ENCODE measurements at places on chromosomes 1 and 21.

- no peak for DNase-seq
These were observed 13.5 kb upstream of the ETV3L start for GRCh38 chr1:157113106-157113505.

DNA sequence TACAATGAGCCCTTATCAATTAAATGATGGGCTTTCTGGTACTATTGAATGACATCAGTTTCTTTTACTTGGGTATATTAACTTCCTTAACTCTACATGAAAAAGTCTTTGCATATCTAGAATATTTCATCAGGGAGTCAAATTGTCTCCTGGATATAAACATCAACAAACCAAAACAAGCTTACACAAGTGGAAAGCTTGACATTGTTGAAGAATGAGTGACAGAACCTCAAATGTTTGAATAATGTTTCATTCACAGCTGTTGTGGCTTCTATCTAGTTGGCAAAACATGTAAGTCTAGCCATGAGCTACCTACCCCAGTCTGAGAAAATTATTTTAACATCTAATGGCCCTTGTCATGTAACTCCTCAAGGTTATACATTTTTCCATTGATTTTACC lies 604.8 kb upstream of the ADAMTS5 start:
- no peak for DNase-seq

DNA sequence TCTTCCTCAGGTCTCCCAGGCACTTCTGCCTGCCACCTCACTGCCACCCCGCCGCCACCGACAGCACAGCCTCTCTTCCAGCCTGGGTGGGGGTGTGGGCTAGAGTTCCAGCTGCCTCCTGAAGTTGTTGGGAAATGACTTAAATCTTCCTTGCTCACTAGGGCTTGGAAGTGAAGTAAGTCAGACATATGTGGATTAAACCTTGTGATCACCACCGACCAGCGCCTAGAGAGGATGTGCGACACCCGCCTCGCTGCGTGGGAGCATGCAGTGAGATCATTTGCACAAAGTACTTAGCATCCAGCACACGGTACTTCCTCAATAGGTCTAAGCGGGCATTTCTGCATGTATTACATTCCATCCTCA lies 71.4 kb upstream of the FAM20B start:
- DNase-seq, result no peak

GRCh38 chr1:41486371-41487125 lies 2.1 kb upstream of the EDN2 start:
- DNase-seq, result no peak

GRCh38 chr1:16918371-16918770 lies 3.4 kb upstream of the CROCC start:
- no peak for DNase-seq

- no peak for DNase-seq
These were observed 1.7 kb downstream of the KIAA2013 start for GRCh38 chr1:11924334-11925195.

DNA sequence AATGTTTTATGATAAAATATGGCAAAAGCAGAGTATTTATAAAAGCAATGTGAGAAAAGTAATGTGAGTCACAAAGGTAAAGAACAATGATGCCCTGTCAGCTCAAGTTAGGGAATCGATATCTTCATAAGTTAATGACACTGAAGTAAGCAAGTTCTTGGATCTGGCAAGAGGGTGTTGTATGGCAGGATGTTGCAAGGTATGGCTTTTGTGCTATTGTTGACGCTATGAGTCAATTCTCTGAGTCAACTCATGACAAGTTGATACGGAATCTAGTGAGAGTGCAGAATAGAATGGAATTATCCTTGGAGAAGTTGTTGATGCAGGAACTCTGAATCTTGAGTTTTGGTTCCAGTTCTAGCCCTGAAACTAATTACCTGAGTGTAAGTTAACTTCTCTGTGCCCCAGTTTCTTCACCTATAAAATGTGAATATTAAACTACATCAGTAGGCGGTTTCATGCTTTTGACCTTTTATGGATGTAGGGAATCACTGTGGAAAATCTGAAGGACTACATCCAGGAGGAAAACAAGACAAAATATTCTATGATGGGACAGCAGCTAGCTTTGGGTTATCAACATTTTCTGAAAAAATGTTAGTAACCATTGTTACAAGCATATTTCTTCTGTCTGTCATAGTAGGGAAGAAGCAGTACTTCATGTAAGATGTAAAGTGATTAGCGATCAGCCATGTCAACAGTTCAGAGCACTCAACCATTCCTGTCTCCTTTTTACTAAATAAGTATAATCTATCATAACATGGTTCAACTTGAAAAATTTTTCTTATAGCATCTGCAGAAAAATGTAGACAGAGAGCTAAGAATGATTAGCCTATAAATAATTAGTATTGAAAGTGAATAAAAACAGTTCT lies 96.9 kb downstream of the ATP6V1G3 start:
- DNase-seq, result no peak

DNA sequence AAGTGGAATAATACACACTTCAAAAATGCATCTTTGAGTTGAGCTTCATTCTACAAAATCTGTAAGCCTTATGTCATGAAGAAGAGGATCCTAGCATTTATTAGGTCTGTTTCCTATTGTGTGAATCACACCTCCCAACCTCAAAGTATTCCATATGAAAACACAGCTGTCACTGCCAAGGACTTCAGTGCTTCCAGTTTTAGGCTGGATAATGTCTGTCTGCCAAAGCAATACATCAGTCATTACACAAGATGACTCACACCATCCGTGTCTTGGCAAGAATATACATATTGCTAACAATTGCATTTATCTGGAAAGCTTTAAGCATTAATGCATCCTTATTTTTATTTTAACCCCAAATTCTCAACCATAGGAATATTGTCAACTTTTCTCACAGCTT lies 125.7 kb upstream of the TMPRSS15 start:
- no peak for DNase-seq

GRCh38 chr1:100670083-100670482 lies 49.5 kb upstream of the VCAM1 start:
- DNase-seq, result no peak

- DNase-seq, result no peak
These were observed 11.7 kb downstream of the IFFO2 start for GRCh38 chr1:18944810-18945209.

- DNase-seq, result no peak
These were observed 107.2 kb downstream of the AKT3 start for GRCh38 chr1:243742819-243743218.

DNA sequence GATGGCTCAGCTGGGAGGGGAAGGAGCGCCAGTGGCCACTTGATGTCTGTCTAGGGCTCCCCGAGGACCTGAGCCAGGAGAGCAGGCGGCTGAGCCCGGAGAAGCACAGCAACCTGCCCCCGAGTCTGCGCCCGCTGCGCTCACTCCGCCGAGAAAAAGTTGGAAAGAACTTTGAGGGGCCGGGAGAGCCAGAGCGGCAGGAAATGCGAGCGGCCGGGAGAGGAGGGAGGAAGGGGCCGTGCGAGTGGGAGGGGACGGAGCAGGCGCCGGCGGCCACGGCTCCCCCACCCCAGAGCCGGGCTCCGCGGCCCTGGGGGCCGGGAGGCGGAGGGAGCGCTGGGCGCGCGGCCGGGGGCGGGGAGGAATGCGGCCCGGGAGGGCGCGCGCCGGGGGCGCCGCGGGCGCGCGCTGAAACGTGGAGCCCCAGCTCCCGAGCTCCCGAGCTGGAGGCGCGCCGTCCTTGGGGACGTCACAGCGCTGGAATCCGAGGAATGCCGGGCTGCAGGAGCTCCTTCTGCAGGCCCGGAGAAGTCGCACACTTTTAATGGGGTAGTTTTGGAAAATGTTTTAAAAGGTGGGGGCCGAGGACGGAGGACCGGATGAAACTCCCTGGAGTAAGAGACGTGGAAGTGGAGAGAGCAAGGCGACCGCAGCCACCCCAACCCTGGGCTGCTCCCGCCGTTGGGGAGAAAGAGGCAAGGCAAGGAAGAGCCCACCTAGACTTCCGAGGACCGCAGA lies at the start of gene PTPN14:
TSS of gene PTPN14 (minus strand) at position 167 of the 738 bp plus-strand sequence. CDS start 86,799 bp downstream, outside the sequence.
- DNase-seq, result no peak

- no peak for DNase-seq
These were observed 347.6 kb upstream of the AJAP1 start for GRCh38 chr1:4306559-4307467.

- peak; percentile 38 for DNase-seq
These were observed 744 bp upstream of the WDR26 start for GRCh38 chr1:224435318-224435763.

GRCh38 chr21:43287795-43288755 lies 119.3 kb downstream of the CRYAA start:
- DNase-seq, result no peak

GRCh38 chr1:46656643-46657042 lies 11.5 kb downstream of the ATPAF1 start:
- no peak for DNase-seq

DNA sequence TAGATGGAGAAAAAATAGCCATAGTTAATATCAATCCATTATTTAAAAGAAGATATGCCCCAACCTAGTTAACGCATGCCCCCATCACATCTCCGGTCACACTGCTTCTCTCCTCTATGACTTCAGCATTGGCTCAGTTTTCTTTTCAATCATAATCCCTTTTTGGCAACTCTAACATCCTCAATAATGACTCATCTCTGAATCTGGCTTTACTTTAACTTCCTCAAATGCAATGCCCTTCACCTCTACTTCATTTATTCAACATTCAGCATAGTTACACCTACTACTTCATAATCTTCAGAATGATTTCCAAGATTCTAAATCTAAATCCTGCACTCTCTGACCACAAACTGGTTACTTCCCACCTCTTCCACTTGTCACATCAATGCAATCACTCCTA lies 417.3 kb downstream of the USH2A start:
- no peak for DNase-seq

DNA sequence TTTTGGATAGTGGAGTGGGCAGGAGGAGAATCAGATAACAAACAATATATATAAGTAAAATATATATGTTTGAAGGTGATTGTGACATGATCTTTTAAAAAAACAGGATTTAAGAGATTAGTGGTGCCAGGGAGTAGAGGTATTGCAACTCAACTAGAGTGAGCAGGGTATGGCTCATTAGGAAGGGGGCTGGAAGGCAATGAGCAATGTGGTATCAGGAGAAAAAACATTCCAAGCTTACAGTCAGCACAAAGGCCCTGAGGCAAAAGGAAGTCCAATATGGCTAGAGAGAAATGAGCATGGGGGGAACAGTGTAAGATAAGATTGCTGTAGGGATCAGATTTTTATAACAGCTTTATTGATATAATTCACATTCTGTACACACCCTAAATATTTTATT lies 5.3 kb upstream of the GADD45A start:
- DNase-seq, result no peak

DNA sequence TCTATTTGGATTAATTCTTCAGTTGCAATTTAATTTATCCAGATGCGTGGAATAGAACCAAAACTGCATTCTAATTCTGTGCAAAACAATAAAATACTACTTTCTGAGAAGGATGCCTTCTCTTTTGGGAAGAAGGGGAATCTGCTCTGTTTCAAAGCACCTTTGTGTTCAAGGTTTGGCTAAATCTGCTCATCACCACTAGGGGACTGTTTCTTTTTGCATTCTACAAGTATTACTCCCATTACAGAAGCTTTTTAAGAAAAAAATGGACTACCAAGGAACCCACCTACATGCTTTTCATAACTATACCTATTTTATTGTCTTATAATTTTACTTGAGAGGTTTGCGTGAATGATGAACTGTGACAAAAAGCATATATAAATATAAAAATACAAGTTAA lies 18.2 kb downstream of the MRPS6 start:
- no peak for DNase-seq

GRCh38 chr1:209862391-209863356 lies 34.9 kb downstream of the UTP25 start:
- no peak for DNase-seq

GRCh38 chr1:186703209-186703766 lies 23.1 kb upstream of the PTGS2 start:
- DNase-seq, result no peak

GRCh38 chr1:223707256-223708000 lies 4.9 kb upstream of the CAPN2 start:
- DNase-seq, result no peak

- DNase-seq, result no peak
These were observed 10.0 kb upstream of the C8A start for GRCh38 chr1:56844545-56845136.

DNA sequence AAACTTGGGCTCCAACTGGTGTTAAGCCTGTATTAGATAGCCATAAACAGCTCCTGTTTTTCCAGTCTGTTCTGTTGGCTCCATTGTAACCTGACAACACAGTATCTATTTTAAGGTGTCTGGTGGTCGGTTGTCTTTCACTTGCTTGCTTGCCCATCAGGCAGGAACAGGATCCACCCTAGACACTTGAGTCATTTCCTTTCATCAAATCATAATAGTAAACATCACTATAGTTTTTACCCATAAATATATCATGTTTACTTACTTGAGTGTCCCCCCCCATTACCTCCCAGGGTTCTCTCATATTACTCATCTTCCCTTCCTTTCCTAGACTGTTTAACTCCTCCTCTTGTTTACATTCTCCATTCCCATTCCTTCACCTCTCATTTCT lies 2.9 kb downstream of the DDI2 start:
- no peak for DNase-seq

DNA sequence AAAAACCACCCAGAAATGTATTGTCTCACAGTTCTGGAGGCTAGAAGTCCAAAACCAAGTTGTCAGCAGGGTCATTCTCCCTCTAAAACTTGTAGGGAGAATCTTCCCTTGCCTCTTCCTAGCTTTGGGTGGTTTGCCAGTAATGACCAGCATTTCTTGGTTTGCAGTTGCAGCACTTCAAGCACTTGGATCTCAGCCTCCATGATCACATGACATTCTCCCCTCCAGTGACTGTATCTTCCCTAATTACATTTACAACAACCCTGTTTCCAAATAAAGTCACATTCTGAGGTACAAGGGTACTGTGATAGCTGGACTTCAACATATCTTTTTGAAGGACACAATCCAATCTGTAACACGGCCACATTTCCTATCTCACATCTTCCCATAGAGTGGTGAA lies 37.2 kb downstream of the EVI5 start:
- DNase-seq, result no peak

- no peak for DNase-seq
These were observed 25.1 kb downstream of the PADI4 start for GRCh38 chr1:17333081-17333480.

- DNase-seq, result no peak
These were observed 1211.6 kb upstream of the ADGRL4 start for GRCh38 chr1:80218112-80218511.

GRCh38 chr1:155591770-155592169 lies 18.2 kb upstream of the MSTO1 start:
- no peak for DNase-seq

DNA sequence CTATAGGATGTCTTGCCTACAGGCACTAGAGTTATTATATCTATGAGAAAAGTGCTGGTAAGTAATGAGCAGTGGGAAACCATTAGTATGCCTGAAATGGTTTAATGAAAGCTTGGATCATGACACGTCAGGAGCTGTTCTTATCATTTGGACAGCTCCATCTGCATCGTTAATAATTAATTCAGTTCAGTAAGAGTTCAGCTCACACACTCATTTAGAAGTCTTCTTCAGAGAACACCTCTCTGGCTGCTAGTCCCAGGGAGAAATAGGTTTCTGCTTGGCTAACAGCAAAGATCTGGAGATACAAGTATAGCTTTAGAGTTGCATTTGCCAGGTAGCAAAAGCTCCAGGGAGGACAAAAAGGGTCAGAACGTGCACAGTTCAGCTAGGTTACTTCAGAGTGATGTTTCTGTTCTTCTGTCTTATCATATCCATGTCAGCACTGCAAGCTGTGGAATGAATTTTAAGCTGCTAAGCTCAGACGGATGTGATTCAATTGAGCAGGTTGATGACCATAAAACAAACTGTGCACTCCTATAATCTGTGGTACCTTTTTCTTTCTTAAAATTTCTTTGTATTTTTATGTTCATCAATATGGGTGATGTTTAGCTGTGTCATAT lies 173.6 kb downstream of the ADGRL2 start:
- no peak for DNase-seq
